Breast epithelium (tissue), 4 donors: ENCODE measurements at places on chromosomes 1 and 21. TPM values are rescaled to one million over a fixed set of nuclear protein-coding genes. Genes with fewer than 3 reads are reported as not detected.
A peak's percentile ranks its signal among the peaks of the same experiment; 100 is the strongest.

- H3K27me3 ChIP-seq: no peaks in the 10 kb centered on the region
- H3K27ac ChIP-seq: peak overlapping the region; percentile 67
- DNase-seq: no peak
Measured at GRCh38 chr1:111275079-111275478, 15.6 kb upstream of the CHIA start.

- no peaks in the 10 kb centered on the region for H3K36me3 ChIP-seq
Measured at GRCh38 chr1:64933296-64934070, 32.9 kb downstream of the JAK1 start.

DNA sequence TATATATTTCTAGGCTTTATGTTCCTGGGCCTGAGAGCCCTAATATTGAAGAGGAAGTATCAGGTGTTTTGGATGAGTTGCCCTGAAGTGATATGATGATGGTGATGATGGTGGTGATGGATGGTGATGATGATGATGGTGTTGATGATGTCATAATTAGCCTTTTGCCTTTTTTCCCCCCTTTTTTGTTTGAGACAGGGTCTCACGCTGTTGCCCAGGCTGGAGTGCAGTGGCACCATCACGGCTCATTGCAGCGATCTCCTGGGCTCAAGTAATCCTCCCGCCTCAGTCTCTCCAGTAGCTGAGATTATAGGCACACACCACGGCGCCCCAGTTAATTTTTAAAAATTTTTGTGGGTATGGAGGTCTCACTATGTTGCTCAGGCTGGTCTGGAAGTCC, 76.5 kb downstream of the CNST start:
- no peaks in the 10 kb centered on the region for H3K36me3 ChIP-seq
- no peak for DNase-seq
- H3K4me3 ChIP-seq: no peak overlapping the region
- H3K27ac ChIP-seq: no peak overlapping the region
- H3K4me1 ChIP-seq: no peaks in the 10 kb centered on the region

The KCNE2 gene
- total RNA-seq: not detected

The FNDC10 gene
- 0.98 TPM for total RNA-seq

GRCh38 chr1:94803106-94803505, 17.1 kb upstream of the SLC44A3 start:
- no peak for DNase-seq
- peak overlapping the region; percentile 83 for H3K27ac ChIP-seq
- H3K27me3 ChIP-seq: no peaks in the 10 kb centered on the region
- no peak overlapping the region for H3K4me3 ChIP-seq

- DNase-seq: no peak
- no peaks in the 10 kb centered on the region for H3K36me3 ChIP-seq
- no peaks in the 10 kb centered on the region for H3K4me1 ChIP-seq
- H3K4me3 ChIP-seq: no peak overlapping the region
- no peaks in the 10 kb centered on the region for H3K27me3 ChIP-seq
- H3K27ac ChIP-seq: no peak overlapping the region
Measured at GRCh38 chr1:113917400-113918082, 11.6 kb upstream of the HIPK1 start.
